ENCODE measurements at places on chromosomes 7 and 10.

DNA sequence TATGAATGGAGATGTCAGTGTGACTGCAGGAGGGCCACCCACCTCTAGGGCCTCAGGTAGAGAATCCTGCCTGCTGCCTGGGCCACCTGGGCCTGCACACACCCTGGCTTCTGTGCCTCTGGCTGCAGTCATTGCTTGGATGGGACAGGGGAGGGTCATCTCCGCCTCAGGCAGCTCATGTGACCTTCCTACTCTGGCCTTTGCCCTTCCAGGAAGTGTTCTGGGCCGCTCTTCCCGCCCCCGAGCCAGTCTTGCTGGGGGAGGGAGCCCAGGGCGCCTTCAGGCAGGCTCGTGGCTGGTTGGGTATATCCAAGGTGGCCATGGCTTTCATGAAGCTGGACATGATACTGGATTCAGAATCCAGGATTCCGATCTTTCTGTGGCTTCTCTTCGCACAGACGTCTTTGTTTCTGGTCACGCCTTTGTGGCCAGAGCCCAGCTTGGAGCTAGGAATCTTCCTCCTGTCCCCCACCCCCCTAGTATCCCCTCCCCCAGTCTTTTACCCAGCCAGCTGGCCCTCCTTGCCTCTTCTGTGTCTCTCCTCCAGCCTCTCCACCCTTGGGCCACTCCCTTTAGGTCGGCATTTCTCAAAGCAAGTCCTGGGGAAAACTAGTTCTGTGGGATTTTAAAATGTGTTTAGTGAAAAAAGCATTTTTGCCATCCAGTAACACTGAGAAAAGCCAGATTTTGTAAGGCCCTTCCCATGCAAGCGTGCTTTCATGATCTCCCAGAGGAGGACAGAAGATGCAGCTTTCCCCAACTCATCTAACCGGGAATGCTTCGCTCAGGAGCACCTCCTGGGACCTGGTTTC, 119.6 kb downstream of the ZMIZ1 start:
- DNase-seq: no peak

GRCh38 chr10:52121688-52122087, 192.4 kb upstream of the DKK1 start:
- no peak for DNase-seq

DNA sequence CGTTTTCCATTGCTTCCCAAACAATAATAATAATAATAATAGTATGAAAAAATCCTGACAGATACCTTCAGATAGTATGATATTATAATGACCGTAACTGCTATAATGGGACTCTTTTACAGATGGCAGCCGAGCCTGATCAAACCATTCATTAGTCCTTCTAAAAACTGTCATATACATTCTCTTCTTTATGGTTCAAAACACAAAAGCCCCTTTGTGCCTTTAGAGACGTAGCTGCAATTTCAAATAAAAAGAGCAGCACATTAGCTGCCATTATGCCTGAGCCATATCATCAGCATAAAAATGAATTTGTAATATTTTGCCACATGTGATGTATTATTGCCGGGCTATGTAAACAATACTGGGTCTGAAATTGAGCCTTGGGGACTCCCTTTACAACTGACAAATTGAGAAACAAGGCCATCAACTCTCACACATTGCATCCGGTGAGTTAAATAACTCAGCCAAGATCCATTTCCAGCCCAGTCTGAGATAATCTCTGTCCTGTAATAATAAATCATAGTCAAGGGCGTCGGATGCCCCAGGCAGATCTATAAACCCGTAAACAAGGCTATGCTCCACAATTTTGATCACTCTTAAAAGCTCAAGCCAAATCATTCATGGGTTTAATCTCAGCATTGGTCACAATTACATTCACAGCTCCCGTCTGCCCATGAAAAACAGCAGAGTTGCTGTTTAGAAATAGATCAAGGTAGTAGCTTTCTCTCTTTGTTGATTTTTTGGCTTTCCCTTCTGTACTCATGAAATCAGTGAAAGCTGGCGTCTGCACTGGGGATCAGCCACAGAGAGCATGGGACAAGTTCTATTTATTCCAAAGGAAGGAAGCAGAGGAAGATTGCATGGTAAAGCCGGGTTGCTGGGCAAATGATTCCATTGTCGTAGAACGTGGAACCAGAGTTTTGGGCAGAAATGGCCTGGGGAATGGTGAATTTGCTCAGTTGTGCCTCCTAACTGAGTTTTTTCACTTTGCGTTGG, 150.1 kb upstream of the BMPER start:
- DNase-seq: no peak

DNA sequence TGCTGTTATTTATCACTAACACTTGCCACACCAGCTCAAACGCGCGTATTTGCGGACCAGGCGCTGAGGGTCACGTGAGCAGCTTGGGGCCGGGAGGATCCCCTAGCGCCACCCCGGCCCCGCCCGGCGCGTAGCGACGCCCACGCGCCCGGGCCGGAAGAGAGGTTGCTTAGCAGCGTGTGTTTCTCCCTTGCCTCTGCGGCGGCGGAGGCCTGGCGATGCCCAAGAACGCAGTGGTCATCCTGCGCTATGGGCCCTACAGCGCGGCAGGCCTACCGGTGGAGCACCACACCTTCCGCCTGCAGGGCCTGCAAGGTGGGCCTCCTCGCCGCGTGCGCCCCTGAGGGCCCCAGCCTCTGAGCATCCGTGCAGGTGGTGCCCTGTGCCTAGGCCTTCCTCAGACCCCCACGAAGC, at the start of gene C10orf53:
TSS of gene C10orf53 (plus strand) at position 172 of the 414 bp plus-strand sequence. CDS start at position 219, 47 bp downstream.
- DNase-seq: no peak

DNA sequence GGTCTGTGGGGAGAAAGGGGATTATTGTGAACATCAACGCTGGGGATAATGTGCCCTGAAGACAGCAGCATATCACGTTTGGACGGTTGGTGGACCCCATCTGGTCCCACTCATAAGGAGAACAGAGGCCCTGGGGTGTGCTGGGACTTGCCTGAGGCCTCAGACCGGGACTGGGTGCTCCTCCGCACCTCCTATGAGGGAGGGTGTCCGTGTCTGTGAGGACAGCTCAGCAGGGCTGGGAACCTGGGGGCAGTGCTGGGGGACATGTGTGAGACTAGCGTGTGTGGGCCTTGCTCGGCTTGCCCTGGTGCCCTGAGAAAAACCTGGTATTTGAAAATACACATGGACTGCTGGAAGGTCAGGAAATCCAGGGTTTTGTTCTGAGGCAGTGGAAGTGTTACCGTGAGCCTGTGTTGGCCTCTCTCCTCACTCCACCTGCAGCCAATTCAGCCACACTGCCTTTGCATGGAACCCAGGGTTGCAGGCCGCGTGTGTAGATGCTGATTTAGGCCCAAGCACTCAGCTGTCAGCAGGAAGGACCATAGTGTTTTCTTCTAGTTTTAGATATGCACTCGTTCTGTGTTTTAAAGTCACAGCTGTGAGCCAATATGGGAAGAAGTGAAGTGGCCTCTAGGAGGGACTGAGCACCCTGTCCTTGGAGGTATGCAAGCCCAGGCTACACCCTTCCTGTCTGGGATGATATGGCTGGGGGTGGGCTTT, 13.4 kb upstream of the SH2D4B start:
- no peak for DNase-seq

DNA sequence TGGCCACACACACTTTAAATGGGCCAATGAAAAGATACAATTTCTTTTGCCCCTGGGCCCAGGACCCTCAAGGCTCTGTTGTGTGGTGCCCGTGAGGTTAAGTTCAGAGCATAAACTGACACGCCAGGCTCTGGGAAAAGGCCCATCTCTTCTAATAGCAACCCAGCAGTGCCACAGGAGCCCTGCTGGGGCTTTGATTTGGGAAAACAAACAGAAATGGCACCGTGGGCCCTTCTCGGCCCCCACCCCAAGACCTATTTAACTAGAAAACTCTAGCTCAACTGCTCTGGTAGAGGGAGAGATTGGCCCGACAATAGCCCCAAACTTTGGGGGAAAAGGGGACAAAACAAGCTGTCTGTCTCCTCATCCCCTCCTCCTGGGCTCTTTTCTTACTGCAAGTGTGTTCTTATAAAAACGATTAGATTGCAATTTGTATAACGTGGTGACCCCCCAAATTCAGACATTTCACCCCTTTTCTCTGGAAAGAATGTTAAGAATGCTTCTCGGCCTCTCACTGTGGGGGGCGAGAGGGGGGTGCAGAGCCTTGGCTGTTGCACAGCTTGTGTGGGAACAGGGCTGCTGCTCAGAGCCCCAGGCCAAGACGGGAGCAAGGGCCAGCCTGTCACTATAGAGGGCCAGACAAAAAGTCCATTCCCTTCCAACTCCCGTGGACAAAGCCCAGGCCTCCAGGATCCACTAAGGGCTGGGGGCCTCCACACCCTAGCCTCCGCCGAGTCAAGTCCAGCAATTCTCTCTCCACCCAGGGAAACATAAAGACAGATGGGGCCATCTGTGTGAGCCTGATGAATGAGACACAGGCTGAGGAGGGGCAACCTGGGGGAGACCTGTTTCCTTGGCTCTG, 26.8 kb downstream of the DPCD start:
- DNase-seq: no peak

DNA sequence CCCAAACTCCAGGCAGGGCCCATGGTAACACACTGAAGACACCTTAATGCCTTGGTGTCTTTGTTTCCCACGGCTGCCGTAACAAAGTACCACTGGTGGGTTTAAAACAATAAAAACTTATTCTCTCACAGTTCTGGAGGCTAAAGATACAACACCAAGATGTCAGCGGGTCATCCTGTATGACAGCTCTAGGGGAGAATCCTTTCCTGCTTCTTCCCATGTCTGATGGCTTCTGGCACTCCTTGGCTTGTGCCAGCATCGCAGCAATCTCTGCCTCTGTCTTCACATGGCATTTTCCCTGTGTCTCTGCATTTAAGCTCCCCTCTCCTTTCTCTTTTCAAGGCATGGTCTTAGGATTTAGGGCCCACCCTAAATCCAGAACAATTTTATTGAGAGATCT, 33.1 kb downstream of the PRSS2 start:
- no peak for DNase-seq

- no peak for DNase-seq
These were observed 50.6 kb downstream of the INHBA start for GRCh38 chr7:41652267-41652666.

GRCh38 chr7:134212576-134213546, 85.7 kb downstream of the LRGUK start:
- no peak for DNase-seq

DNA sequence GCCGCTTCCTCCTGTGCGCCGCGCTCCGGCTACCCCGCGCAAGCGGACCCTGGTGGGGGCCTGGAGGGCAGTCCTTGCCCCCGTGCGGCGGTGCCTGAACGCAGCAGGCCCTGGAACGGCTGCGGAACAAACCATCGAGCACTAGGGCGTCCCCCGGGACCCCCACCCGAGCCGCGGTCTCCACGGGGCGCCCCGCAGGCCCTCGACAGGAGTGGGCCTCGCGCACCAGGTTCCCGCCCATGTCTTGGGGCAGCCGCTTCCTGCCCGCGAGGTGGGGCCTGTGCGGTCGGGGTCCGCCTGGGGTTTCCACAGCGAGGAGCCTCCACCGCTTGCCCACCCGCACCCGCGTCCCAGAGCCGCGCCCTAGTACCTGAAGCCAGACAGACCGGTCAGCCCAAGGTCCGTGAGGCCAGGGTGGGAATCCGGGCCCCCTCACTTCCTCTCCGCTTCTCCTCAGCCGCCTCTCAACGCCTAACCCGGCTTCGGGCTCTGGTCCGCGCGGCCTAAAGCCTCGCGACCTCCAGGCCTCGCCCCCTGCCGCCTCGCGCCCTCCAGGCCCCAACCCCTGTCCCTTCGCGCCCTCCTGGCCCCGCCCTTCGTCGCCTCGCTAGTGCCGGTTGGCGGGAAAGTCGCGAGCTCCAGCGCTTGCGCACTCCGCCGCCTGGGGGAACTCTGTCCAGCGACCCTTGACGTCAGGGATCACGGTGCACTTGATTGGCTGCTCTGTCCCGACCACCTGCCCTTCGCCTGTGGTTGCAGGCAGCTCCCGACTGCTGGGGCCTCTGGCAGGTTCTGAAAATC, 7.0 kb upstream of the GBX1 start:
- peak; percentile 17 for DNase-seq

DNA sequence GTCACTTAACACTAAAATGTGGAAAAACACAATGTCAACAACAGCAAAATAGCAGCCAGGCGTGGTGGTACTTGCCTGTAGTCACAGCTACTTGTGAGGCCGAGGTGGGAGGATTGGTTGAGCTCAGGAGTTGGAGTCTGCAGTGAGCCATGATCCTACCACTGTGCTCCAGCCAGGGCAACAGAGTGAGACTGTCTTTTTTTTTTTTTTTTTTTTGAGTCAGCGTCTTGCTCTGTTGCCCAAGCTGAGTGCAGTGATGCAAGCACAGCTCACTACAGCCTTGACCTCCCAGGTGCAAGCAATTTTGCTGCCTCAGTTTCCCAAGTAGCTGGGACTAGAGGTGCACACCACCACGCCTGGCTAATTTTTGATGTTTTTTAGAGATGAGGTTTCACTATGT, 6.1 kb downstream of the KCTD7 start:
- DNase-seq: no peak

GRCh38 chr10:46301721-46302479, 15.1 kb downstream of the ANTXRL start:
- no peak for DNase-seq

GRCh38 chr10:42973411-42973810, 103.5 kb upstream of the RET start:
- DNase-seq: no peak

DNA sequence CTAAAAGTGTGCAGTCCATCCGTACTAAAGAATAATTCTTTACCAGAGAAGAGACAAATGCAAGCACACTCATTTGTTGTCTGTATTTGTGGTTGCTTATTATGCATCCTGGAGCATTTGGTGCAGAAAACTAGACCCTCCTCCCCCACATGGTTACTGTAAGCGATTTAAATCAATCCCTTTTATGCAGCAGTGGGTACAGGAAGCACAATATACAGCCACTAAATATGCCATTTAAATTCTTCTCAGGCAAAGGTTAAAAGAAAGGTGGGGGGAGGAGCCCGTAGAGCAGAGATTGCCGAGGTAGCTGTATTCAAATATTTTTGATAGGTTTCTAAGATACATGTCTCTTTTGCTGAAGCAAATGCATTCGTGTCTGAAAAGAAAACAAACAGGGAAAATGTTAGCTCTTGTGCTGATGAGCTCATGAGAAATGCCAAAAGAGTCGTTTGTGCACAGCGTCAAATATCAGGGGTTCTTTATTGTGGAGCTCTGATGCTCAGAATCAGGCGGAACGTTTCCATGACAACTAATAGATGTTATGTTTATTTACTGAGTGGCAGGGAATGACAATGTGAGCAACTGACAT, 131.3 kb upstream of the NPVF start:
- no peak for DNase-seq

GRCh38 chr10:6275022-6275997, 72.6 kb downstream of the PFKFB3 start:
- peak; percentile 92 for DNase-seq

GRCh38 chr7:72493850-72494661, 81.9 kb upstream of the CALN1 start:
- DNase-seq: peak; percentile 26

DNA sequence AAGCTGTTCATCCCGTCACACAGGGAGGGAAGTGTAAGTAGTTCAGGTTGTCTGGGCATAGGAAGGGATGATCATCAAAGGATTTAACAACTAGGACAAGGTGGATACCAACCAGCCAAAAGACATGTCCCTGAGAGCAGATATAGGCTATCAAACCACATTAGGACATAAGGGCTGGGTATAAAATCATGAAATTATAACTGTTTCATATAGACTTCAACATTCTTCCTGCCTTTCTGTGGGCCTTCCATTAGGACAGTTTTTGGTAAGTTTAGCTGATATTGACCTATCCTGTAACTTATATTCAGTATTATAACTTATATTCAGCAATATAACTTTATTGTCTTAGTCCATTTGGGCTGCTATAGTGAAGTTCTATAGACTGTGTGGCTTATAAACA, 190.9 kb downstream of the PAXIP1 start:
- no peak for DNase-seq
